ENCODE measurements at places on chromosomes 12 and 14.

DNA sequence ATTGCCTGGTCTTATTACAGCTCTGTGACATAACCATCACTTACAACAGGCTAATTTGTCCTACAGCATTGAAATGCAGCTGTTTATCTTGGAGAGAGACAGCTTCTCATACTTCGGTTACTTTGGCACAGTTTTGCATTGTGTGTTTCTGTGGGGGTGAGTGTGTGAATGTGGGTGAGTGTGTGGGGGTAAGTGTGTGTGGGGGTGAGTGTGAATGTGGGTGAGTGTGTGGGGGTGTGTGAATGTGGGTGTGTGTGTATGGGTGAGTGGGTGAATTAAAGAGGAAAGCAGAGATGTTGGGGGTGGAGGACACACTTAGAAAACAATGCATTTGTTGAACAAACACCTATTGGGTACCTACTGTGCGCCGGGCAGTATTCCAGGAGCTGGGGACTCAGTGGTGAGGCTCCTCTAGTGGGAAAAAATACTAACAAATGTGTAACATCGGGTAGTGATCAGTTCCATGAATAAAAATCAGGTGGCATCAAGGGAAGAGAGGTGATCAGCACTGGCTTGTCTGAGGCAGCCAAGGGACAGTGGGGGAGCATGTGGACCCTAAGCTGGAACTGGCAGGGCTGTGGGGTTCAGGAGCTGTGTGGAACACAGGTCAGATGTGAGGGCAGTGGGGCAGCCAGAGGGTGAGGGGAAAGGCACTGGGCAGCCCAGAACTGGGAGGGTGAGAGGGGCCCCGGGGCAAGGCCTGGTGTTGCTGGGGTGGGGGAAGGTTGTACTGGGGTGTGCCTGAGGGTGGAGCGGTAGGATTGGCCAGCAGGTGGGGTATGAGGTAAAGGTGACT, 44.1 kb upstream of the AMN start:
- DNase-seq, result no peak

GRCh38 chr14:97544571-97544970, 747.4 kb downstream of the VRK1 start:
- no peak for DNase-seq

- DNase-seq, result no peak
Observed at GRCh38 chr12:97960741-97961608, 498.4 kb downstream of the RMST start.

DNA sequence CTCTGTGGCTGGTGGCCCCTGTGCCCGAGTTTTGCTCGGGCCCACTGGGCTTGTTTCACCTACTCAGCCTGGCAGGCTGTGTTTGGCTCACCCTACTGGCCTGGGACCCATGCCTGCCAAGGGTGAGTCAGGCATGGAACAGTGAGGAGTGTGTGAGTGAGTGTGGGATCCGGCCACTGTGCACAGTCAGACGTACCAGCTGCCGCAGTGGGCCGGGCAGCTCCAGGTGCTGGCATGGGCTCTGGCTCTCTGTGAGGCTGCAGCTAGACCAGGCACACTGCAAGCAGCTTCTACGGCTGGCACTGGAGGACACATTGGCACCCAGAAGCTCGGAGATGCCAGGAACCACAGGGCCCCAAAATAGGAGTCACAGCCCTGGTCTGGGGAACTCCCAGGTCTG, 40.6 kb downstream of the HSD17B6 start:
- DNase-seq, result no peak

GRCh38 chr14:26319139-26319864, 278.5 kb downstream of the NOVA1 start:
- DNase-seq, result no peak

GRCh38 chr12:11703378-11703777, 53.9 kb downstream of the ETV6 start:
- DNase-seq, result no peak

DNA sequence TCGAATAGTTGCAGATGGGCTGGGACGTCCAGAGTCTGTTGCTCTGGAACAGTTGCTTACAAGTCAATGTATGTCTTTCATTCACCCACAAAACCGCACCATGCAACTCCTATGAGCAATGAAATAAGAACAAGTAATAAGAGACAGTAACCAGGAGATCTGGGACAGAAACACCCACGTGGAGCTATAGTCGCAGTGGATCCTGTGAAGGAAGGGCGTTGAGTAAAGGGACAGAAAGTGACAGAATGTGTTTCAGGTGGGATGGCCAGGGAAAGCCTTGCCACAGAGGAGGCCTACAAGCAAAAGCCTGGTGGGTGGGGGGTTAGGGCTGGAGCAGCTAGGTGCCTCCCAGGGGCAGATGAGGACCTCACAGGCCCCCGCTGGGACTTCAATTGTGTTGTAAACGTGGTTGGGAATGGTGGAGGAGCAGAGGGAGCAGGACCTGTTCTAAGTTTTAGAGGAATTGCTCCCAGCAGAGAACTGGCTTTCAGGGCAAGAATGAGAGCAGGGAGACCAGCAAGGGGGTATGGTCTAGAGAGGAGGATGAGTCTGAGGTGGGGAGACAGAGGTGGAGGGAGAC, 86.7 kb upstream of the FZD10 start:
- DNase-seq, result no peak

DNA sequence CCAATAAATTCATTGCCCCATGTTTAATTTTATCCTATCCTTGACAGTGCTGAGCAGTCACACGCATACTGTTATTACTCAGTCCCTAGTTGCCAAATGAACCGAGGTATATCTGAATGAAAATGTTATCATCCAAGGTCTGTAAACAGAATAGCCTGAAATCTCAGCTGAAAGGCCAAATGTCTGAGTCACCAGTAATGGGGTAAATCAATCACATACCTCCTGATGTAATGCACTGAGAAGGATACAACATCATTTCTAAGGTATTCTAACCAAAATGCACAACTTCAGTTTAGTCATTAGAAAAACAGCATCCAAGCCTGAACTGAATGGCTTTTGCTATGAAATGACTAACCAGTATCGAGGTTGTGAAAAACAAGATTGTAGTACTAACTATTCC, 228.6 kb downstream of the DPF3 start:
- peak; percentile 93 for DNase-seq

- DNase-seq, result no peak
Observed at GRCh38 chr14:87990682-87991081, 2.3 kb downstream of the GALC start.

All from amniotic stem cell (primary cell).